ENCODE measurements at places on chromosomes 1 and 21. TPM values are rescaled to one million over a fixed set of nuclear protein-coding genes. Genes with fewer than 3 reads are reported as not detected.

- DNase-seq, result no peak
These were observed 53.4 kb downstream of the ERICH3 start for GRCh38 chr1:74620242-74620641.

- DNase-seq, result no peak
These were observed 3.7 kb downstream of the TRIM46 start for GRCh38 chr1:155177192-155177917.

- peak; percentile 44 for DNase-seq
These were observed at the start of gene SPRTN for GRCh38 chr1:231338270-231339128. Gene SPRTN, plus strand, starts transcription at chr1:231338293. Its CDS starts 91 bp downstream, at chr1:231338384.

GRCh38 chr21:38310646-38311485 is 54.1 kb downstream of the KCNJ15 start:
- peak; percentile 93 for DNase-seq

MAP3K6 gene
- total RNA-seq, result 13.5 TPM

- DNase-seq, result no peak
These were observed 139.1 kb downstream of the KAZN start for GRCh38 chr1:14737561-14738094.

ANKRD45 gene
- 0.42 TPM for total RNA-seq

COL11A1 gene
- total RNA-seq, result not detected

- DNase-seq, result peak; percentile 74
These were observed 33.4 kb downstream of the QSOX1 start for GRCh38 chr1:180188091-180188506.

DNA sequence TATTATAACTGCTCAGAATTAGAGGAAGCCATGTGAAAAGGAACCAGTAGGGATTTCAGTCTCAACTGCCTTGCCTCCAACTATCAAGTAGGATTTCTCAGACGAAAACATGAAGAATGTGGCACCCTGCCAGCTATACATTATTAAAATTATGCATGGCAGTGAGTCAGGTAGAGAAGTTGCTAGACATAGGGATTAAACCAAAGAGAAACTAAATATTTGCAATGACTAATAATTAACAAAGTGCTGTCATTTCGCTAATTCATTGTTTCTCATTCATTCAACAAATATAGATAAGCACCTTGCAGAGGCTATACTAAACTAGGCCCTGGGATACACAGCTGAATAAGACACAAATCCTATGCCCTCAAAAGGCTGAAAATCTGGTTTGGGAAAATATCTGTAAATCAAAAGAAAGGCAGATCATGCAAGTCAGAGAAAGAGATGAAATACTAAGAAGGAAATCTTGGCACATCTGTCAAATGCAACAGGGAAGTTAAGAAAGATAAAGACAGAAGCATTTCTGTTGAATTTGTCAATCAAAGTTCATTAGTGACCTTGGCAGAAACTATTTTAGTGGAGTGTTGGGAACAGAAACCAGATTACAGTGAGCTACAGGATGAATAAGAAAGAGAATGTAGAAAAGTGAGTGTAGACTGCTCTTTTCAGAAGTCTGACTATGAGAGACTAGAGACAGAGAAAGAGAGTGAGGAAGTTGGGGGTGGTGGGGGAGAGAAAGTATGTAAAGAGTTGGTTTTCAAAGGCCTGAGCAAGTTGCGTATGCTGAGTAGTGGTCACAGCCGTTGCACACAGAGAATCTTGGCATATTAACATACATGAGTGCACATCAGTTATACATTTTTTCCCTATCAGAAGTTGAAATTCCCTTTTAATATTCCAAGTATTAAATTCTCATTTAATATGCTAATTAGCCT is 14.7 kb upstream of the NBPF11 start:
- DNase-seq, result peak; percentile 54

C8A gene
- total RNA-seq, result not detected

- peak; percentile 38 for DNase-seq
These were observed 42.0 kb upstream of the LDLRAP1 start for GRCh38 chr1:25501235-25502058.

GRCh38 chr1:222047366-222047765 is 305.5 kb upstream of the DUSP10 start:
- no peak for DNase-seq

DNA sequence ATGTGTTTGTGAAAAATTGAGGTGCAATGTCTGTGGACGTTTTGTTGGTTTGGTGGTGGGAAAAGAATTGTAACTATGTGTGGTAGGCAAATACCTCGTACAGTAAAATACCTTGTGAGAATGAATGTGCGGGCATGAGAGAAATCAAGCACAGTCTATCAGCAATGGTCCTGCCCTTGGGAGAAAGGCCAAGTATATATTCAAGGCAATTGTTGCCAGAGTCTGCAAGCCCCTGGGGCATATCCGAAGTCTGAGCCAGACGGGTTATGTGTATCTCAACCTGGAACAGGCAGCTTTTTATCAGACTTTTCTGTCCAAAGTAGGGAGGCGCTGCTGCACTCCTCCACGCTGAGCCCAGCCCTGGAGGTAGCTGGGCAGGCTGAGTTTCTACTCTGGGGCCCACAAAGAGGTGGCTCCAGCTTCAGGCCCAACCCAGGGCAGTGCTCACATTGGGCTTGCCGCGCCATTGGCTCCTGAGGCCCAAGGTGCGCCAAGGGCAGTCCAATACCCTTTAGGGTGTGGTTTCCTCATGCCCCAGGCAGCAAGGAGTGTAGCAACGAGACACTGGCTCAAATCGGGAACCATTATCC is 9.4 kb upstream of the GNL2 start:
- DNase-seq, result no peak

GRCh38 chr1:1199961-1200875 is 6.2 kb downstream of the TNFRSF18 start:
- no peak for DNase-seq

AADACL4 gene
- not detected for total RNA-seq

DNA sequence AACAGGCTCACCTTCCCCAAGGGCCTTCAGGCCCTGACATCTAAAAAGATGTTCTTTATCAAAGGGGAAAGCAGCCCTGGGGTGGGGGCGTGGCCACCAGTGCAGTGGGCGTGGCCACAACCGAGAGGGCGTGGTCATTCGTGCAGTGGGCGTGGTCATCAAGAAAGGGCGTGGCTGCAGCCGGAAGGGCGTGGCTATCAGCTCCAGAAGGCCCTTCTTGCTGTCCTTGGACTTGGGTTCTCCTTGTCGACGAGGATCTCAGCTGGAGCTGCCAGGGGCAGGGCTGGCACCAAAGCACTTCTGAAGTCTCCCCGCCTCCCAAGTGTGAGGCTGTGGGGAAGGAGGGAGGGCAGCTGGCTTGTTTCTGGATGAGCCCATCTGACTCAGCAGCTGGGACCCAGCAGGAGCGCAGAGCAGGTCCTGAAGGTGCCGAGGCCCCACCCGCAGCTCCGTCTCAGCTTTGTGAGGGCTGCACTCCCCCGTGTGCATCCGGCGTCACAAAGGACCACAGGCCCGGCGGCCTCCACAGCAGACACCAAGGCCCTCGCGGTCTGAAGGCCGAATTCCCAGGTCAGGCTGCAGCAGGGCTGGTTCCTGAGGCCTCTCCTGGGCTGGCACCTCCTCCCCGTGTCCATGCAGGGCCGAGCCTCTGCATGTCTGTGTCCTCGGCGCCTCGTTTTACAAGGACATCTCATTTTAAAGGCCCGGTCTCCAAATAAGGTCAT is 12.8 kb downstream of the PDE9A start:
- DNase-seq, result no peak

DNA sequence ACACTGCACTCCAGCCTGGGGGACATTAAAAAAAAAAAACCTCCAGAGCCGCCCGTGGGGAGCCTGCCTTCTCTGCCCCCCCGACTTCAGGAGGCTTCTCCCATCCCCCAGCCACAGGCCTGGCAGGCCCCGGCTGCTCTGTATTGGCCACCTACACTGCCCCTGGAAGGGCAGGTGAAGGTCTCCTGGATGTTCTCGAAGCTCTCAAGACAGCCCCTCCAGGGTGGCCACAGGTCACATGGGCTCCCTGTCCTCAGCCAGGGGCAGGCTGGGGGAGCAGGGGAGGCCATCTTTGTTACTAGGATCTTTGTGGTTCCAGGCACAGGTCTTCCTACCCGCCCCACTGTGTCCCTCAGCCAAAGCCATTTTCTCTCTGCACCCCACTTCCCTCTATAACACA is 32.8 kb downstream of the PADI6 start:
- no peak for DNase-seq

GRCh38 chr1:31511848-31512615 is 64.3 kb upstream of the TINAGL1 start:
- DNase-seq, result no peak

CAMK1G gene
- not detected for total RNA-seq

- DNase-seq, result no peak
These were observed 66.2 kb downstream of the PRDM16 start for GRCh38 chr1:3135073-3135702.

- DNase-seq, result no peak
These were observed 7.2 kb downstream of the ARF1 start for GRCh38 chr1:228089519-228090380.

FCRL2 gene
- not detected for total RNA-seq

- DNase-seq, result no peak
These were observed 202.4 kb downstream of the URB2 start for GRCh38 chr1:229828461-229828860.

- DNase-seq, result no peak
These were observed 222.9 kb upstream of the KCNK2 start for GRCh38 chr1:214859647-214860046.

PTPN14 gene
- total RNA-seq, result 240 TPM

GRCh38 chr21:36265431-36265830 is 54.6 kb upstream of the MORC3 start:
- no peak for DNase-seq

DNA sequence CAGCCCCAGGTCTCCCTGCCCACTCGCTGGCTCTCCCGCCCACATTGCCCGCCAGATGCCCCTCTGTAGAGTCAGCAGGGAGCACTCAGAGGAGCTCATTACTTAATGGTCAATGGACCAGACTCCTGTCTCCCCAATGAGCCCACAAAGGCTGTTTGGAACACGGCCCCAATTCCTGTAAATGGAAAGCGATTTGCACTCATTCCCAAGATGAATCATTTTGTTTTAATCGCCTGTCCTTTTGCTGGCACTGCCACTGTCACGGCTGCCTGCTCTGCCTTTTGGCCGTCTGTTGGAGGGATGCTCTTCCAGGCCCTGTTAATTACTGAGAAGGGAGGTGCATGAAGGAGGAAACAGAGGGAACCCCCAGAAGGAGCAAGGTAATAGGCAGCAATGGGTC is 44.8 kb upstream of the ATP2B4 start:
- no peak for DNase-seq
